Muscle of back (tissue), 13 donors: ENCODE measurements at places on chromosomes 2 and 18. TPM values are rescaled to one million over a fixed set of nuclear protein-coding genes. Genes with fewer than 3 reads are reported as not detected.

The HAAO gene
- polyA plus RNA-seq: 15.4 TPM

The CPO gene
- 0.16 TPM for polyA plus RNA-seq

The GRP gene
- polyA plus RNA-seq: 1.7 TPM

The SEPTIN10 gene
- 97.7 TPM for polyA plus RNA-seq

The VSNL1 gene
- polyA plus RNA-seq: 6.3 TPM

The ANXA4 gene
- polyA plus RNA-seq: 28.1 TPM

DNA sequence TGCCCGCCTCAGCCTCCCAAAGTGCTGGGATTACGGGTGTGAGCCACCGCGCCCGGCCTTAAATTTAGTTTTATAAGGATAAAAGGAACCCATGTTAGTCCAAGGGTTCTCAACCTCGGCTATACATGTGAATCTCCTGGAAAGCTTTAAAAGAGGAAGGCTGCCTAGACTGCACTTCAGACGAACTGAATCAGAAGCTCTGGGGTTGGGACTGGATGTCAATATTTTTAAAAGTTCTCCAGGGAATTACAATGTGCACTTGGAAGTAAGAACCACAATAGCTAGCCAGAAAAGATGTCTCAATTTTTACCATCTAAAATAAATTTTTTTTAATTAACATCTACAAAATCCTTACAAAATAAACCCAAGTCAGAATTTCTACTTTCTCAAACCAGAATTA lies 10.1 kb downstream of the LMAN2L start:
- DNase-seq: no peak

DNA sequence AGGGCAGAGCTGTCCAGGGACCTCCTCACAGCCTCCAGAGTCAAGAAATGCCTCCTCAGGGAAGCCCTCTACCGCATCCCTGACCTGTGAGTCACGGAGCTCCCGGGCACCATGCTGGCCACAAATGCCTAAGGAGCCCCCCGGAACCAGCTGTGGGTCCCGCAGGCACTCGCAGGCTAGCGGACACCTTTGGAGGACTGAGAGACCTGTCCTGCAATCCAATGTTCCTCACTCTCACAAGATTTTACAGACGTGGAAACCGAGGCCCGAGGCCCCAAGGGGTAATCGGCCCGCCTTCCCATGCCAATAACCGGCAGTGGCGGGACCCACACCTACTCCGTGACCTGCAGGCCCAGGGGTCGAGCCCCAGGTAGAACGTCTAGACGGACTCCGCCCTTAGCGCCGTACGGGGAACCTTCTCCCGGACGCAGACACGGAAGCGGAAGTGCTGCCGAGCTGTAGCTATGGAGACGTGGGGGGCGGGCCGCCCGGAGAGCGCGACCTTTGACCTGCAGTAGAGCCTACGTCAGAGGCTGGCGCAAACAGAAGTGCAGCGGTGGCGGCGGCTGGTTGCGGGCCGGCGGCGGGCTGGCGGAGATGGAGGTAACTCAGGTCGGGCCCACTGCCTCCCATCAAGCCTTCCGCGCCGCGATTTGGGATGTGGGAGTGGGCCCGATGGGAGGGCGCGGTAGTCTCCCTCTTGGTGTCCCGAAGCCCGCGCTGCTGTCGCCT lies at the start of gene GCC2:
Gene GCC2, plus strand, starts transcription at position 529 of the 732 bp plus-strand sequence. Its CDS starts 69 bp downstream, at position 598.
- DNase-seq: peak; percentile 94

- DNase-seq: no peak
These were observed 470.1 kb upstream of the RAB12 start for GRCh38 chr18:8139127-8139527.

- peak; percentile 52 for DNase-seq
These were observed 66.4 kb upstream of the MSH2 start for GRCh38 chr2:47336259-47337238.

DNA sequence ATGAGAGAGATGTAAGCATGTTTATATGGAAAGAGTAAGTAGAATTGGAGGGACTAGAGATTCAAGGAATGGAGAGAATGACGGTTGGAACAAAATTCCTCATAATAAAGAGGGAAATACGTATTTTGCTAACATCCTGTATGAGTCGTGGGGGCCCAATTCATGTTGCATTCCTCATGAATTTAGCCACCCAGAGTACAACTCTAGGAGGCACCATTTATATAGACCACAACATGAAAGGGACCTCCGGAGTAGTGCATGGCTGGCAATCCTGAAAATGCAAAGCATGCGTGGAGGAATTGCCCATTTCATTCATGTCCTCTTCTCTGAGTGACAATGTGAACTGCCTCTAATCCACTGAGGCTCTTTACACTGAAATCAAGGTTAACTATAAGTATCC lies 168.2 kb downstream of the ZEB2 start:
- DNase-seq: no peak

DNA sequence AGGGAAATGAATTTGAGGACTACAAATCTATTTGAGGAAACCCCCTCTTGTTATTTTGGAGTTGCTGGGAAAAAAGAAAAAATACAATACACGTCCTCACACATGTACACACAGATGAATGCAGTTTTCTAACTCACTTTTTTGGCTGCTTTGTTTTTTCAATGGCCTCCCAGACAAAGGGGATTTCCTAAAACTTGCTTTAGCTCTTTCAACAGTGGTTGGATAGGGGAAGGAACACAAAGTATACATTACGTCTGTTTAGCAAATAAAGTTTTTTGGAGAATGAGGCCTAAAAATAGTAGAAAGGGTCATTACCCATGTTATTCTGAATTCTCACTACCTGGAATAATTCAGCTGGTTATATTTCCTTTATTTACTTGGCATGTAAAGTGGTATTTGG lies 125.3 kb upstream of the ITGB6 start:
- no peak for DNase-seq

DNA sequence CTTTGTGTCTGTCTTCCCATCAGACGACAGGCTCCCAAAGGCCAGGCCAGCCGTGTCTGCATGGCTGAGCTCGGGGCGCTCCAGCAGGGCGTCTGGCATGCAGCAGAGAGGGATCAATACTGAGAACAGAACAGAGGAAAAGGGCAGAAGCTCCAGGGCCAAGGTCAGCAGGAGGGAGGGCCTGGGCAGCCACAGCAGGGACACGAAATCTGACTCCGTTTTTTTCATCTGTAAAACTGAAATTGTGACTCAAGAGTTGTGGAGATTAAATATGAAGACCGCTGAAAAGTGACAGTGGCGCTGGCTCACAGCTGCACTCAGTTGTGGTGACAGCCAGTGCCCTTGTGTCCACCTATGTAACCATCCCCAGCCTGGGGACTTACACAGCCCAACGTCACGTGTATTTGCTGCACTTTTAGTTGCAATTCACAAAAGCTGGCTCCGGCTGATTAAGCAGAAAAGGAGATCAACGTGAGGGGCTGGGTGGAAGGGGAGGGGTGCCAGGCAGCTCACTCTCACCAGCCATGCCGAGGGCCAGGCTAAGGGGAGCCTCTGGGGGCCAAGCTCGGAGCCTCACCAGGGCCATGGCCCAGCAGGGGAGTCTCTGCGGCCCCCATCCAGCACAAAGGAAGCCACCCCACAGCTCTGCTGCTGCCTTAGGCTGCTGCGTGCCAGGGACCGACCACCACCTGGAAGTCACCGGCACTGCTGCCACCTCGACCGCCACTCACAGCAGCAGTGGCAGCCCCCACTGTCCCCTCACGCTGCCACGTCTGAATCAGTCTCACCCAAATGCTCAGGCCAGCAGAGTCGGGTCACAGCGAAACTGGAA lies 74.7 kb downstream of the EIPR1 start:
- no peak for DNase-seq

DNA sequence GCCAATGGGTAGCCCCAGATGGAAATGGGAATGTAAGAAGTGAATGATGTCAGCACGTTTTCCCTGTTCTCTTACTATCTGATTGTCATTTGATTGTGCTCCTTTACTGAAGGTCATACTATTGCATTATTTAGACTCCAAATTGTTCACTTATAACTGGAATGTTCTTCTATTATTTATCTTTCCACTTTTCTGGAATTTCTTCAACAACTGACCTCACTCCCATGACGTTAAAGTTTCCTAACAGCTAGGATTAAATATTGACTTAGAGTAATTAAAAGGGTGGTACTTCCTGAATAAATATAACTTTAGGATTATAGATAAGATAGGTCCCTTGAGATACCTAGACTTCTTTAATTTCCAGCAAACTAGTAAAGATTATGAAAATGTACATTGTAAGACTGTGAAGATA lies 10.9 kb upstream of the GULP1 start:
- peak; percentile 17 for DNase-seq

DNA sequence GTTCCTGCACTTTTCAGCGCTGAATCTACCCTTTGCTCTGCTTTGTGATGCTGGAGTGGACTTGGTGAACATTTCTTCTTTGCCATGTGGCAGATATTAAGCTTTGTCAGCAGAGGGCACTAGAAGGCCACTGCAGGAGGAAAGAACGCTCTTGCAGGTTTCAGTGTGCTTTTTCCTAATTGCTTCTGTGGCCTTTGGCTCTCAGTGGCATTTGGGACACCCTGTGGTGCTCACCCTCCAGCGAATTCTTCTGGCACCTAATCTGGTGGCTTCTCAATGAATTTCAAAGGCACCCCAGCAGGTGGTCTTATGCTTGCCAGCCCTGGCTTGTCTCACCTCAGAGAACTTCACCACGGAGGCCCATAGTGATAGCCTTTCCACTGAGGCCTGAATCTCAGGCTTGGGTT lies 146.7 kb downstream of the MYO3B start:
- peak; percentile 19 for DNase-seq

- no peak for DNase-seq
These were observed 3.7 kb downstream of the SIGLEC15 start for GRCh38 chr18:45828917-45829811.

- no peak for DNase-seq
These were observed 53.5 kb downstream of the SEPTIN10 start for GRCh38 chr2:109560265-109560664.

DNA sequence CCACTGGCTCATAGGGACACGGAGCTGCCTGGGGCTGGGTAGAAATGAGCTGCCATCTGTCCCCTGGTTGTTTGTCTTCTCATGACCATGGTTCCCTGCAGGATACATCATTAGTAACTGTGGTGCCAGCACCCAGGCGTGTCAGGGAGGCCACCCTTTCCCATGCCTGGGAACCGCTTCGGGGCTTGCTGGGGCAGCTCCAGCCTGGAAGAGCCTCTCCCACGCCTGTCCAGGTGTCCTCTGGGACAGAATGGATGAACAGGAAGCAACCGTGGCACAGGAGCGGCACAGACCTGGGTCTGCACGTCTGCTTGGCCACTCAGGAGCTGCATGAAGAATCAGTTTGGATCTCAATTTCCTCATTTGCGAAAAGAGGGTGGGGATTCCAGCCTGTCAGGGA lies 34.8 kb downstream of the SDC1 start:
- no peak for DNase-seq

- DNase-seq: no peak
These were observed 31.8 kb upstream of the RMDN2 start for GRCh38 chr2:37893327-37893726.

DNA sequence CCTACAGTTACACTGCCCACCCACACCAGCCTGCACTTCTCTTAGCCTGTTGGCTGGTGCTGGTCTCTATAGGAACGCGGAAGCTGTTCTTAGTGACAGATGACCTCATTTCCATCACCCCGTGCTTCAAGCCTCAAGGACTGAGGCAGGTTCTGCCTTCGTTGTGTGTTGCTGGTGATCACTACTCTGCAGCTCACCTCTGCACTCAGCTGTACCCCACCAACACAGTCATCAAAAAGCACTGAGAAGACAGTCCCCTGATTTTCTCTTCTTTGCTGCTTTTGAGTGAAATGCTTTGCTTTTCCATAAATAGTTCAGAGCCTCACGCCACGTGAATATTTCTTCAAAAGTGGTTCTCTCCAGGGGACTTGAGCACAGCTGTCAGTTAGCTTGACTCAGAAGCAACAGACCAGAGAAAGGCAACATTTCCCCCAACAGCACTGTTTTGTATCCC lies 225.7 kb upstream of the CCDC150 start:
- peak; percentile 71 for DNase-seq

DNA sequence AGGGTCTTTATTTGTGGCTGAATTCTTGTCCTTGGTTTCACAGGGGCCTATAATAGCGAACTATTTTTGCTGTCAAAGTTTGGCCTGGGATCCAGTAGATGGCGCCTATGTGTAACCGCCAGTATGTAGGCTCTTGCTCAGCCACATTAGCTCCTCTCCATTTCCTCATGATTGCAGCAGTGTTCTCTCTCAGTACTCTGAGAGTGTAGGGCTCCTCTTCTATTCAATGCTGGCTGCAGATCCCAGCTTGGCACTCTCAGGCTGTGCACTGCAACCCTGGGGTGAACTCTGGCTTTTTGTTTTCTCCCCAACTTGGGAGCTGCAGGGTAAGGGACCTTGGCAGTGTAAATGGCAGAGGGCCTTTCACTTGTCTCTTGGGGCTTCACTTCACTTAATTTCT lies 344.6 kb upstream of the CHAC2 start:
- DNase-seq: peak; percentile 9

DNA sequence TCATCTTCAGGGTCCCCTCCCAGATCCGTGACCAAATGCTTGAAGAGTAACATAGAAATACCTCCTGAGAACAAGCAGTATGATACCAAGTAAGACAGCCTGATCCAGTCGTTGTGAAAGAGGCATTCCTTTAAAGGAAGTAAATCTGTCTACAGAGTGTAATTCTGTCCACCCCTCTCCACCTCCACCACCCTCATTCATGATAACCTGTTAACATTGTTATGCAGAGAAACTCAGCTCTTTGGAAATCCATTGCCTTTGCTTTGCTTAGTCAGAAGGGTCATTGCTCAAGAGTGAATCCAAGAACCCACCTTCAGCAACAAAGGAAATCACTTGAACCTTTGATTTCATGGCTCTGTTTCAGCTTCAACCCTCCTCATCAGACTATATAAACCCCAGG lies 155.6 kb downstream of the CYP26B1 start:
- DNase-seq: no peak

DNA sequence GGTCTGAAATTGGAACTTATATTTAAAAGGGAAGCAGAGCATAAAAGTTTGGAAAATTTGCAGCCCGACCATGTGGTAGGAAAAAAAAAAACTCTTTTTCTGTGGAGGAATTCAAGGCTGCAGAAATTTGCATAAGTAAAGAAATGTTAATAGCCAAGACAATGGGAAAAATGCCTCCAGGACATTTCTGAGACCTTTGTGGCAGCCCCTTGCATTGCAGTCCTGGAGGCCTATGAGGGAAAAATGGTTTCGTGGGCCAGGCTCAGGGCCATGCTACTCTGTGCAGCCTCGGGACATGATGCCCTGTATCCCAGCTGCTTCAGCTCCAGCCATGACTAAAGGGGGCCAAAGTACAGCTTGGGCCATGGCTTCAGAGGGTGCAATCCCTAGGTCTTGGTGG lies 71.9 kb upstream of the SLC16A14 start:
- DNase-seq: no peak

DNA sequence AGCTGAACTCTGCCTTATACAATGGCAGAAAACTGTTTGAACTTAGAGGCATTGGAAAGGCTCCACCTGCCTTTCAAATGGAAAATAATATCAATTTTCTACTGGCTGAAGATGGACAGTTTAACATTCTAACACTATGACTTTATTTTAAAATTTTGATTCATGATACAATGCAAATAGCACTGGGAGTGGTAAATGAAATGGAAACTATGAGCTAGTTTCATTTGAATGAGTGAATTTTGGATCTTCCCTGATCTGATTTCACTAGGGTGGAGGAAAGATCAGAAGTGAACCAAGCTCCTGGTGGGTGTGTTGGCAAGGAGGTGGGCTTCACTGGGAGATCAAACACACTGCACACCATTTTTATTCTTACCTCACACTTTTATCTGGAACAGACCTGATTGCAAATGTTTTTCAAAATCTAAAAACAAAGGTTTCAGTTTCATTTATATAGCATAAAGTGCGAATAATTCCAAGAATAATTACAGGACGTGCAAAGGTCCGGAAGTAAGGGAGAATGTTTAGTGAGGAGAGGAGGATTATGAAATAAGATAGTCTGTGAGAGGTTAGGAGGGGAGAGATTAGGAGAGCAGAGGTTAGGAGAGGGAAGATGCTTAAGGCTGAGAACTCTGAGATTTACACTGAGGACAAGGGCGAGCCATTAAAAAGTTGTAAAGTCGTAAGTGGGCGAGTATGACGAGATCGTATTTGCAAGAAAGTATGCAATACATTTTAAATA lies 18.6 kb upstream of the MBP start:
- no peak for DNase-seq
